ENCODE measurements at places on chromosomes 16 and 17. TPM values are rescaled to one million over a fixed set of nuclear protein-coding genes. Genes with fewer than 3 reads are reported as not detected.

The USP6 gene
- 0.10 TPM for total RNA-seq

GRCh38 chr17:16215002-16215272, 397 bp downstream of the NCOR1 start:
- no peak for DNase-seq

GRCh38 chr17:40678902-40679522, 14.0 kb upstream of the KRT222 start:
- DNase-seq: no peak

DNA sequence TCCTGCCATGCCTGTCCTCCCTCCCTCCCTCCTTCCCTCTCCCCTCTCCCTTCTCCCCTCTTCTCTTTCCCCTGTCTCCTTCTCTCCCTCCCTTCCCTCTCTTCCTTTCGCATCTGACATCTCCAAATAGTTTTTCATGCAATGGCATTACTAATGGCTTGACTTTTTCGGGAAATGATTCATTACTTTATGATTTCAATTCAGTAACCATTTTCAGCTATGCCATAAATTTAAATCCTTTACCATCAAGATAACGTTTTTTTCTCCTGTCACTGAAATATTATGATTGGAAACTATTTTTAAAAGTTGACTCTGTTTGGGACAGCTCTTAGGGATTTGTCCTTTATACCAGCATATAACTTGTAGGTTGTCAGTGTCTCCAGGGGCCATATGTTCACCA, 201.0 kb downstream of the WWOX start:
- no peak for DNase-seq

DNA sequence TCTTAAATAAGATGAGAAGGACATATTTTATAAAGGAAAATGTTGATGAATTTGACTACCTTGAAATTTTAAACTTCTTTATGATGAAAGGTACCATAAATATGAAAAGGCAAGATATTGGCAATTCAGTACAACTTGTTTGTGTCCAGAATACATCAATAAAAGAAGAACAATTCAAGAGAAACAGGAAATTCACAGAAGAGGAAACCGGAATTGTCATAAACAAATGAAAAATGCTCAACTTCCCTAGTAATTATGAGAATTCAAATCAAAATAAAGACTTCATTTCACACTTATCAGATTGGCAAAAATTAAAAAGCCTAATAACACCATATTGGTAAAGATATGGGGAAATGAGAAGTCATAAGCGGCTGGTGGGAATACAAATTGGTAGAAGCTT, 54.3 kb downstream of the WSB1 start:
- DNase-seq: no peak

GRCh38 chr17:73349138-73349537, 37.3 kb upstream of the CDC42EP4 start:
- DNase-seq: no peak
